Motor neuron (in vitro differentiated cells): ENCODE measurements at places on chromosomes 1 and 21.

DNA sequence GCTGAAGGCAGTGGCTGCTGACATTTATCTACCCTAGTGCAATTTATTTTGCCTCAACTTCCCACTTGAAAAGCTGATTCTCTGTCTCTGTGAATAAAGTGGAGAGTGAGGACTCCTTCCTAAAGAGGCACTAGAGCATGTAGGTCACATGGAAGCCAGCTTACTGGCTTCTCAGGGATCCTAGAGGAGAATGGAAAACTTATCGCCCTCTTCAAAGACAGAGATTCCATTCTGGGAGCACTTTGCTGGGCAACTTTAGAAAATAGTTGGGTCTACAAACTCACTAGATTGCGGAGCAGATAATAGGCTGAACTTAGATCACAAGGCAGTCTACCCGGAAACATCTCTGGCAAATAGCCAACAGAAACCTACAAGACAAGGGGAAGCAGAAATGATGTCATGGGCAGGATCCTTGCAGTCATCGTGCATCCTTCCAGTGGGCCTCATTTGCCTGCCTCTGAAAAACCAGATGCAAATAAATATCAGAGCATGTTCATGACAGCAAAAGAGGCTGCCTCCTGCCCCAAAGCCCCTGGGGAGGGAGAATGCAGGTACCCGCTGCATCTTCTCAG, 104.8 kb upstream of the BARHL2 start:
- ATAC-seq, result no peak

- peak; percentile 39 for ATAC-seq
These were observed 825 bp downstream of the DCAF8 start for GRCh38 chr1:160261556-160261892.

GRCh38 chr1:39654291-39654690, 14.8 kb upstream of the HEYL start:
- peak; percentile 27 for ATAC-seq

DNA sequence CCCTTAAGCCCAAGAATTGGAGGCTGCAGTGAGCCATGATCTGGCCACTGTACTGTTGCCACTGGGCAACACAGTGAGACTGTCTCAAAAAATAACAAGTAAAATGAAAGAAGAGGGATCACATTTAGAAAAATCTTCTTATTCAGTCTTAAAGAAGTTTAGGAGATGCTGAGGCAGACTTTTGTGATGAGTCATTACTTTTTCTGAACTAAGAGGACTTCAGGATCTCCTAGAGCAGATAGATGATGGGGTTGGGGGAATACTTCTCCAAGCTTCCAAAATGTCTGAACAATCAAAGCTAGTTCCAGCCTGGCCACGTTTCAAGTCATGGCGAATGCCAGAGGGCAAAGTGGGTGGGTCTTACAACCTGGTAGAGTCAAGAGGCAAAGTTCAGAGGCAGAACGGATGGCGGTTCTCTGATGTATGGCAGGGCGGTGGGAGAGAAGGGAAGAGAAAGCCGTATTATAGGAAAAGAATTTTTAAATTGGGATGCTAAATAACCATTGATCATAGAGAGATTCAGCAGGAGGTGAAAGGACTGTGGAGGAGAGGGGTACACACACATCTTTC, 2.1 kb upstream of the CIART start:
- no peak for ATAC-seq

GRCh38 chr1:59176471-59176870, 120.4 kb upstream of the FGGY start:
- no peak for ATAC-seq

DNA sequence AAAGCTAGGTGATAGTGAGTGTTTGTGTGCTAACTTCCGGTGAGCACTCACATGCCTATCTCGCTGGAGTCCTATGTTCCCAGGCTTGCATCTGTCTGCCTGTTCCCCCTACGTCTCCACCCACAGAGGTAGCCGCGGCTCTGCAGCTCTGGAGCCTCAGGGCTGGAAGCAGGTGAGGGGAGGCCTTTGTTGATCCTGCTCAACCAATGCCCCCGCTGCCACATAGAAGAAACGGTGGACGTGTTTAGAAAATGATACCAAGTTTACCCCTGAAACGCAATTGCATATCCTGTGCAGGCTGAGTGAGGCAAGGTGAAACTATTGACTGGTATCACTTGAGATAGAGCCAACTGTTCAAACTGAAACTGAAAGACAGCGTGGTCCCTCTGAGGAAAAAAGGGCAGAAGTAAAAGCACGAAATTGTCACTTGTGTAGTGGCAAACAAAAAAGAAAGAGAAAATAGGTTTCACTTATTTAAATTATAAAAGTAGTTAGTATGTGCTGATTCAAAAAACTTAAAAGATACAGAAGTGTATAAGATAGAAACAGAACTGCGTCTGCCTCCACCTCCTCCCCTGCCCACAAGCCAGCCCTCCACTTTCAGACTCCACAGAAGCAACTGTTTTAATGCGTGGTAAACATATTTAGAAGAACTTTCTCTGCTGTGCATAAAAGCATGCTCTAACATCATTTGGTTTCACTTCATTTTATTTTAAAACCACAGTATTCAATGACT, 38.6 kb upstream of the ETS2 start:
- no peak for ATAC-seq

- no peak for ATAC-seq
These were observed 6.3 kb downstream of the CRCT1 start for GRCh38 chr1:152520561-152521090.

GRCh38 chr1:64147045-64147724, 56.2 kb upstream of the UBE2U start:
- ATAC-seq, result no peak

DNA sequence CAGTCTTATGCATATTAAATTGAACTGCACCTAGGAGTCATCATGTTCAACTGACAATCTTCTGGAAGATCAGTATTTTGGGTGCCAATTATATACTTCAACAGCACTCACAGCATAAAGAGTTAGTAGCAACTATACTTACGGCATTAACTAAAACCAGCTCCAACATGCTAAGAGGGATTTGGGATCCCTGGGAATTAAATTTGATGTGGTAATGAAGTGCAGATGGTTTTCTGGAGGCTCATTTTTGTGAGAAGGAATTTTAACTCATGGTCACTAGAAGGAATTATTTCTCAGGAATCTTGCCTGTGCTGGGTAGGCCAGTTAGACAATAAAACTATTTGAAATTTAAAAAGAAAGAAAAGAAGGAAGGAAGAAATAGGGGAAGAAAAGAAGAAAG, 18.3 kb downstream of the IFI44 start:
- no peak for ATAC-seq
